Activated CD4-positive, alpha-beta memory T cell treated with anti-CD3 and anti-CD28 coated beads, Interleukin-2, amount 10 ng/mL, durations not matched to agents 7 days and 5 days (primary cell): ENCODE measurements at places on chromosomes 1 and 21. TPM values are rescaled to one million over a fixed set of nuclear protein-coding genes. Genes with fewer than 3 reads are reported as not detected.
A peak's percentile ranks its signal among the peaks of the same experiment; 100 is the strongest.

GRCh38 chr1:221963742-221964141, 221.9 kb upstream of the DUSP10 start:
- H3K4me1 ChIP-seq, result peaks cover 17% of the 10 kb centered on the region
- H3K36me3 ChIP-seq, result no peaks in the 10 kb centered on the region
- DNase-seq, result no peak
- H3K4me3 ChIP-seq, result no peak overlapping the region
- H3K27ac ChIP-seq, result no peak overlapping the region
- no peaks in the 10 kb centered on the region for H3K27me3 ChIP-seq

DNA sequence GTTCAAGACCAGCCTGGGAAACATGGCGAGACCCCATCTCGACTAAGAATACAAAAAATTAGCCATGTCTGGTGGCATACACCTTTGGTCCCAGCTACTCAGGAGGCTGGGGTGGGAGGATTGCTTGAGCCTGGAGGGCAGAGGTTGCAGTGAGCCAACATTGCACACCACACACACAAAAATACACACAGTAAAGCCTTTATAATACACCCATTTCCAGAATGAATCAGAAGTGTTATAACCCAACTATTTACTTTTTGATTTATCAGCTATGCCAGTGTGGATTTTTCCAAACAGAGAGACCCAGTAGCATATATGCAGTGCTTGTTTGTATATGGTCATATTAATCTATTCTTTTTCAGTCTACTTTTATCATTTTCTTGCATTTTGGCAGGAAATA, 200.1 kb downstream of the ZP4 start:
- H3K4me1 ChIP-seq, result no peaks in the 10 kb centered on the region
- H3K27ac ChIP-seq, result no peak overlapping the region
- no peaks in the 10 kb centered on the region for H3K36me3 ChIP-seq

- no peak within 1 kb of the TSS for H3K27ac ChIP-seq
- H3K4me3 ChIP-seq, result peak within 1 kb of the TSS; percentile 62
- peaks cover 8% of the 10 kb centered on the region for H3K4me1 ChIP-seq
- peaks cover 64% of the 10 kb centered on the region for H3K27me3 ChIP-seq
Observed at GRCh38 chr1:214551436-214552173, at the start of gene PTPN14. PTPN14 (minus strand) TSS chr1:214551602; CDS start chr1:214464803, 86,799 bp downstream.

GRCh38 chr21:28393279-28393678, 599.4 kb downstream of the LTN1 start:
- DNase-seq, result no peak
- H3K27ac ChIP-seq, result no peak overlapping the region
- no peaks in the 10 kb centered on the region for H3K4me1 ChIP-seq

Gene CLEC20A
- total RNA-seq, result not detected

Gene TPRG1L
- 17.3 TPM for total RNA-seq

Gene RIMS3
- total RNA-seq, result 5.6 TPM

Gene NPR1
- total RNA-seq, result not detected

Gene ARHGEF10L
- total RNA-seq, result not detected

Gene OVAAL
- not detected for total RNA-seq

GRCh38 chr1:171438441-171438840, 46.9 kb upstream of the PRRC2C start:
- H3K4me1 ChIP-seq, result peaks cover 10% of the 10 kb centered on the region
- no peak overlapping the region for H3K27ac ChIP-seq
- no peak overlapping the region for H3K4me3 ChIP-seq
- H3K36me3 ChIP-seq, result no peaks in the 10 kb centered on the region
- H3K27me3 ChIP-seq, result no peaks in the 10 kb centered on the region

Gene LCE1E
- not detected for total RNA-seq

- H3K4me3 ChIP-seq, result no peak overlapping the region
- no peak overlapping the region for H3K27ac ChIP-seq
- H3K36me3 ChIP-seq, result no peaks in the 10 kb centered on the region
- no peak for DNase-seq
- H3K4me1 ChIP-seq, result peaks cover 13% of the 10 kb centered on the region
- no peaks in the 10 kb centered on the region for H3K27me3 ChIP-seq
Observed at GRCh38 chr1:208089761-208090370, 154.3 kb downstream of the PLXNA2 start.

Gene IPO9
- 44.3 TPM for total RNA-seq

Gene PHF13
- total RNA-seq, result 15.4 TPM

DNA sequence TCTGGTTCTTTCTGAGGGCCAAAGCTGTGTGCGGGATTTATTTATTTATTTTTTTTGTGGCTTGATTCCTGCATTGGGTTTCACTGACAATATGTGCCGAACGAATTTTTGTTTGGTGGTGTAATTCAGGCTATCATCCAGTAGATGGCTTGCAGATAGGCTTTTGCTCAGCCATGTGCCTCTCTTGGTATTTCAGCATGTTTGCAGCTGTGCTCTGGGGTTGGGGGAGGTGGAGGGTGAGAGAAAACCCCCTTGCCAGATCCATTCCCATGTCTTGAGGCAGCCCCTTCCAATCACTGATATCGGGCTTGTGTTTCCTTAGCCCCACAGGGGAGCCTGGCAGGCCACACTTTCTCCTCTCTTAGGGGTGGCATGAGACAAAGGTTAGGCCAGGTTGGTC, 302.4 kb downstream of the PTGER3 start:
- H3K27me3 ChIP-seq, result no peaks in the 10 kb centered on the region
- H3K27ac ChIP-seq, result no peak overlapping the region
- H3K4me1 ChIP-seq, result no peaks in the 10 kb centered on the region
- DNase-seq, result no peak
- no peak overlapping the region for H3K4me3 ChIP-seq

Gene KIF2C
- 106 TPM for total RNA-seq

- H3K4me3 ChIP-seq, result no peak overlapping the region
- H3K36me3 ChIP-seq, result peaks cover 6% of the 10 kb centered on the region
- peaks cover 23% of the 10 kb centered on the region for H3K4me1 ChIP-seq
- no peak overlapping the region for H3K27ac ChIP-seq
- DNase-seq, result no peak
Observed at GRCh38 chr21:42836767-42837301, 42.5 kb downstream of the WDR4 start.

Gene ADGRL2
- not detected for total RNA-seq

Gene BEND5
- total RNA-seq, result 0.80 TPM

- H3K4me1 ChIP-seq, result no peaks in the 10 kb centered on the region
- H3K27ac ChIP-seq, result no peak overlapping the region
- H3K36me3 ChIP-seq, result no peaks in the 10 kb centered on the region
- no peak overlapping the region for H3K4me3 ChIP-seq
- no peaks in the 10 kb centered on the region for H3K27me3 ChIP-seq
Observed at GRCh38 chr1:13607002-13607401, 23.4 kb downstream of the PDPN start.

DNA sequence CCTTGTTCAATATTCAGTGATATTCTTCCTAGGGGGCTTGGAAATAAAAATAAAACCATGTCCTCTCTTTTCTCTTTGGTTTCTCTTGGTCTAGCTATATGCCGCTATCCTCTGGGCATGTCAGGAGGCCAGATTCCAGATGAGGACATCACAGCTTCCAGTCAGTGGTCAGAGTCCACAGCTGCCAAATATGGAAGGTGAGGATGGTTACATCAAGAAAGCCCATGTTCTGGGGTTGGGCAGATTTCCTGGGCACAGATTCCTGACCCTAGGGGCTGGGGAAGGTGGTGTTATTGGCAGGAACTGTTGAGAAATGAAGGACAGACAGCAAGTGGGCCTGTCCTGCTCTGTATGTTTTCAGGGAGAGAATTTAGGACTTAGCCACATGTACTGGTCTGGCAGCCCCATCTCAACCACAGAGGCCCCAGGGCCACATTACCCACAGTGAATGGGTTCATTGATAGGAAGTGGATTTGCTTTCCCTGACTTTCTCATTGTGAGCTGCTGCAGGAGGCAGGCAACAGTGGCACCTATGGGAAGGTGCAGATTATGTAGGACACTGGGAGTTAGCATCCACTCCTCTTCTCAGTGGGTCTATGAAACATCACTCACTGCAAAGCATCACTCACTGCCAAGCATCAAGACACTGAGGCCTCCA, 37.4 kb upstream of the HSD17B7 start:
- no peaks in the 10 kb centered on the region for H3K4me1 ChIP-seq
- H3K36me3 ChIP-seq, result no peaks in the 10 kb centered on the region
- peaks cover 4% of the 10 kb centered on the region for H3K27me3 ChIP-seq
- no peak overlapping the region for H3K4me3 ChIP-seq

Gene HAO2
- not detected for total RNA-seq

DNA sequence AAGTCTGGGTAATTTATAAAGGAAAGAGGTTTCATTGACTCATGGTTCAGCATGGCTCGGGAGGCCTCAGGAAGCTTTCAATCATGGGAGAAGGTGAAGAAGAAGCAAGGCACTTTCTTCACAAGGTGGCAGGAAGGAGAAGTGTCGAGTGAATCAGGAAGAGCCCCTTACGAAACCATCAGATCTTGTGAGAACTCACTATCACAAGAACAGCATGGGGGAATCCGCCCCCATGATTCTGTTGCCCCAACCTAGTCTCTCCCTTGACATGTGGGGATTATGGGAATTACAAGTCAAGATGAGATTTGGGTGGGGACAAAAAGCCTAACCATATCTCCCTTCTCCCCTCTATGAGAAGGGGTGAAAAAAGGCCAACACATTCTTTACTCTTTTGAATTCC, 11.2 kb upstream of the IVNS1ABP start:
- DNase-seq, result no peak
- peaks cover under 1% of the 10 kb centered on the region for H3K36me3 ChIP-seq
- H3K4me1 ChIP-seq, result no peaks in the 10 kb centered on the region
- H3K27me3 ChIP-seq, result no peaks in the 10 kb centered on the region

DNA sequence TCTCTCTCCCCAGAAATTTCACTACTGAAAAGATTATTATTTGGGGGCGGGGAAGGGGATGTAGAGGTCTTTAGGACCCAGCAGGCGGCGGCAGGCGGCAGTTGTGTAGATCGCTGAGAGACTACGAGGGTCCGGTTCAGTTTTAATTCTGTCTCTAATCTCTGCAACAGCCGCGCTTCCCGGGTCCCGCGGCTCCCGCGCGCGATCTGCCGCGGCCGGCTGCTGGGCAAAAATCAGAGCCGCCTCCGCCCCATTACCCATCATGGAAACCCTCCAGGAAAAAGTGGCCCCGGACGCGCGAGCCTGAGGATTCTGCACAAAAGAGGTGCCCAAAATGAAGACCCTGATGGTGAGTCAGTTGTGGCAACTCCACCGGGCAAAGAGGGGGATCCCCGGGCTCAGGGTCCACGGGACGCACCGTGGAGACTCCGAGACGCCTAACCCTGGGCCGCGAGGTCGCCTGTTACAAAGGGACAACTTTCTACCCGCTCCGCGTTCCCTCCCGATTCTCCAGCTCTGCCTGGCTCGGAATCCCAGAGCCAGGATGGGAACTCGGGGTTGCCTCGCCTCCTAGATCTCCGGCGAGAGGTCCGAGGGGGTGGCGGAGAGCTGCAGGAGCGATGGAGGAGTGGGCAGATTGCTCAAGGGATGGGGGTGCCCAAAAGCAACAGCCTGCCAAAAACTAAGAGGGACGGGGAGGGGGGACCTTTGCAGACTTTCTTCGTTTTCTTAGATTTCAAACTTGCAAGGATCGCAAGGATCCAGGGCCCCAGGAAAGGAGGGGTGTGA, at the start of gene ST6GALNAC5:
ST6GALNAC5 (plus strand) TSS at position 139 of the 789 bp plus-strand sequence.
- peaks cover 4% of the 10 kb centered on the region for H3K4me1 ChIP-seq
- no peak for DNase-seq
- peaks cover 65% of the 10 kb centered on the region for H3K27me3 ChIP-seq
- H3K27ac ChIP-seq, result no peak within 1 kb of the TSS

Gene TMEM82
- not detected for total RNA-seq

Gene ASCL5
- total RNA-seq, result not detected

DNA sequence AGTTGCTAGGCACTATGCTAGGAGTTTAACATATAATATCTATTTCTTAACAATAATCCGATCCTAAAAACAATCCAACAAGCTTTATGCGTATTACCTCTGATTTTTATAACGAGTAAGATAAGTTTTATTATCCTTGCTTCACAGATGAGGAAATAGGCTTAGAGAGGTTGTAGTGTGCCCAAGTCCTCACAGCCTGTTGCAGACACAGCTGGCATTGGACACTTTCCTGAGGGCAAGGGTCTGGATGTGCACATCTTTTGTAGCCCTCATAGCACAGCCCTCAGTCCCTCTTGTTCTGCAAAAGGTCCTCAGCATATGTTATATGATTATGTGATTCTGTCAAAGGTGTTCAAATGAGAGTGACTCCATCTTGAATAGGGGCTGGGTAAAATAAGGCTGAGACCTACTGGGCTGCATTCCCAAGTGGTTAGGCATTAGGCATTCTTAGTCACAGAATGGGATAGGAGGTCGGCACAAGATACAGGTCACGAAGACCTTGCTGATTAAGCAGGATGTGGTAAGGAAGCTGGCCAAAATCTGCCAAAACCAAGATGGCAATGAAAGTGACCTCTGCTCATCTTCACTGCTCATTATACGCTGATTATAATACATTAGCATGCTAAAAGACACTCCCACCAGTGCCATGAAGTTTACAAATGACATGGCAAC, 75.7 kb upstream of the F3 start:
- no peaks in the 10 kb centered on the region for H3K36me3 ChIP-seq
- no peak overlapping the region for H3K27ac ChIP-seq
- H3K4me1 ChIP-seq, result peaks cover 7% of the 10 kb centered on the region
- H3K27me3 ChIP-seq, result no peaks in the 10 kb centered on the region
- no peak for DNase-seq

DNA sequence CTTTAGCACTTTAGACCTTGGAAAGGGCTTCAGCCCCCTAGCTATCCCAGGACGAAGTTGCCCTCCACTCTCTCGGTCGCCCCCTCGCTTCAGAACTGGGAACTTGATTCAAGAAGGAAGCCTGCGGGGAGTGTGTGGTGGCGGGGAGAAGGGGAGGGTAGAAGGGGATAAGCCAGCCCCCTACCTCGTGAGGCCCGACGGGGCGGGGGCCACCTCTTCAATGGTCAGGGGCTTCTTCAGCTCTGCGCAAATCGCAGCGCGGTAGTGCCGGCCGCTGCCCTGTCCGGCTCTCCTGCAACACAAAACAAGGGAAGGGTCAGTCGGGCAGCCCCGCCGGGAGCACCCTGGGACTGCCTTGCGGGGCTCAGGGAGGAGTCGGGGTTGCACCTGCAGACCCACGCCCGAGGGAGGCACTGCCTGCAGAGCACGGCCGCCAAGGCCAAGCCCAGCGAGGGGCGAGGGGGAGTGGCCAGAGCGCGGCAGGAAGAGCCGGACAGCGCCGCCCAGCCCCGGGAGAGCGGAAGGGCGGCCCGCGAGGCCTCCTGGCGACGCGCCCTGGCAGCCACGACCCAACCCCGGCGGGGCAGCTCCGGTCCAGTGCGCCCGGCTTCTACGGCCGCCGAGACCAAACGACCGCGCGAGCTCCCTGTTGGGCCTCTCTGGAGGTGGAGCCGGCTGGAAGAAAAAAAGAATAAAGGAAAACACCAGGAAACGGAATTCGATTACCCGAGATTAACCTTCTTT, 56.2 kb upstream of the RASAL2 start:
- H3K27me3 ChIP-seq, result peaks cover 1% of the 10 kb centered on the region
- no peak overlapping the region for H3K27ac ChIP-seq
- no peak for DNase-seq
- no peaks in the 10 kb centered on the region for H3K4me1 ChIP-seq
- no peaks in the 10 kb centered on the region for H3K36me3 ChIP-seq
- no peak overlapping the region for H3K4me3 ChIP-seq

Gene AHCTF1
- 26.9 TPM for total RNA-seq

GRCh38 chr1:47911424-47911823, 85.8 kb downstream of the TRABD2B start:
- no peaks in the 10 kb centered on the region for H3K4me1 ChIP-seq
- H3K27ac ChIP-seq, result no peak overlapping the region
- no peaks in the 10 kb centered on the region for H3K36me3 ChIP-seq
- H3K27me3 ChIP-seq, result peaks cover 3% of the 10 kb centered on the region

GRCh38 chr1:169483500-169483966, 2.2 kb downstream of the SLC19A2 start:
- H3K4me3 ChIP-seq, result no peak overlapping the region
- H3K27ac ChIP-seq, result no peak overlapping the region
- no peak for DNase-seq
- H3K36me3 ChIP-seq, result peaks cover 3% of the 10 kb centered on the region
- peaks cover 49% of the 10 kb centered on the region for H3K4me1 ChIP-seq

- H3K27ac ChIP-seq, result no peak overlapping the region
- no peaks in the 10 kb centered on the region for H3K36me3 ChIP-seq
- peaks cover 12% of the 10 kb centered on the region for H3K4me1 ChIP-seq
Observed at GRCh38 chr1:55288245-55288644, 73.1 kb upstream of the USP24 start.

Gene KCNN3
- total RNA-seq, result 0.10 TPM

Gene PBXIP1
- total RNA-seq, result 169 TPM
